Cardiac septum (tissue), 1 donor: ENCODE measurements at places on chromosomes 2 and 18. TPM values are rescaled to one million over a fixed set of nuclear protein-coding genes. Genes with fewer than 3 reads are reported as not detected.

UGT1A3 gene
- not detected for total RNA-seq

DNA sequence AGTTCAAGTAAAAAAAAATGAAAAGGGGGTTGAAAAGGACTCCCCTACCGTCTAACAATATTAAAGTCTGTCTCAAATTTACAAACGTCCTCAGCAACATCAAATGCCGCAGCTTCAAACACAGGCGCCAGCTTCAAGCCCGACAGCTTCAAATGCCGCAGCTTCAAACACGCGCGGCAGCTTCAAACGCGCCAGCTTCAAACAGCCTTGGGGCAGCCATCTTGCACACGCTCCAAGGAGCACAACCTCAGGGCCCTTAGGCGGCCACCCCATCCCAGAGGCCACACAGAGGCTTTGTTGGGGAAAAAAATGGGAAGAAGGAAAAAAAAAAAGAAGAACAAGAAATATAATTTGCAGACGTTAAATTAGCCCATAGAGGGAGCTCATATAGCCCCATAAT lies 244.4 kb upstream of the VRK2 start:
- DNase-seq: no peak

ZNF892 gene
- total RNA-seq: 4.8 TPM

PCARE gene
- total RNA-seq: 0.11 TPM

- DNase-seq: no peak
These were observed 14.1 kb downstream of the BBS5 start for GRCh38 chr2:169493360-169493759.

CD302 gene
- total RNA-seq: 10.8 TPM

POTEJ gene
- not detected for total RNA-seq
